Activated CD4-positive, alpha-beta T cell treated with anti-CD3 and anti-CD28 coated beads, Interleukin-2, amount 50 U/mL, for 4 hours (primary cell): ENCODE measurements at places on chromosomes 5 and 9.

DNA sequence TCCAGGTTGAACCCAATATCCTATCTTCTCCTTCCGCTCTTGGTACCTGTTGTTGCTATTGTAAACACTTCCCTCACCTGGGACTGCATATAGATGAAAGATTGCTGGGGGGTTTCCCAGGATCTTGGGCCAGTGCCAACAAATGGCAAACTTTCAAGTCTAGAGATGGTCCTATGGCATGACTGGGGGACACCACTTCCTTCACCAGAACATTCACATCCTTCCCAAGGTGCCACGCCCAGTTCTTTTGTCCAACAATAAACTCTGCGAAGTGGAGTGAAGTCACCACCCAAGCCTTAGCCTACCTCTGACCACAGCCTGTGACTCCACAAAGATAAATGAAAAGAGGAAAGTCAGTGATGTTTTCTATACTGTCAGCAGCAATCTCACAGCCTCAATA lies 34.4 kb downstream of the DOCK8 start:
- peak; percentile 2 for DNase-seq

GRCh38 chr9:30846651-30847050 lies 1537.8 kb upstream of the ACO1 start:
- no peak for DNase-seq

DNA sequence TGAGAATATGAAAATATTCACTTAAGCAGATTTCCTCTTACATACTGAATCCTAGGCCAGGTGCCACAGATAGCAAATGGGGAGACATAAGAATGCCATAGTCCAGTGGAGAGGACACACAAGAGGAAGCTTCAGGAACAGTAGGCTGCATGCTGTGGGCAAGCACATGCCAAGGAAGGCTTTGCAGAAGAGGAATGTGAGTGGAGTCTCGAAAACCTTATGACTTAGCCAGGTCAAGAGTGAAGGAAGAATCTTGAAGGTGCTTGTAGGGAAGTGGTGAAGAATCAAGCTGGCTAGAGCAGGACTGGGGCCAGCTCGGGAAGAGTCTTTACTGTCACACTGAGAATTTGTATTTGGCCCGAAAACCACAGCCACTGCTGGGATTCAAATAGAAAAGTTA lies 20.4 kb downstream of the RPS23 start:
- DNase-seq: no peak

DNA sequence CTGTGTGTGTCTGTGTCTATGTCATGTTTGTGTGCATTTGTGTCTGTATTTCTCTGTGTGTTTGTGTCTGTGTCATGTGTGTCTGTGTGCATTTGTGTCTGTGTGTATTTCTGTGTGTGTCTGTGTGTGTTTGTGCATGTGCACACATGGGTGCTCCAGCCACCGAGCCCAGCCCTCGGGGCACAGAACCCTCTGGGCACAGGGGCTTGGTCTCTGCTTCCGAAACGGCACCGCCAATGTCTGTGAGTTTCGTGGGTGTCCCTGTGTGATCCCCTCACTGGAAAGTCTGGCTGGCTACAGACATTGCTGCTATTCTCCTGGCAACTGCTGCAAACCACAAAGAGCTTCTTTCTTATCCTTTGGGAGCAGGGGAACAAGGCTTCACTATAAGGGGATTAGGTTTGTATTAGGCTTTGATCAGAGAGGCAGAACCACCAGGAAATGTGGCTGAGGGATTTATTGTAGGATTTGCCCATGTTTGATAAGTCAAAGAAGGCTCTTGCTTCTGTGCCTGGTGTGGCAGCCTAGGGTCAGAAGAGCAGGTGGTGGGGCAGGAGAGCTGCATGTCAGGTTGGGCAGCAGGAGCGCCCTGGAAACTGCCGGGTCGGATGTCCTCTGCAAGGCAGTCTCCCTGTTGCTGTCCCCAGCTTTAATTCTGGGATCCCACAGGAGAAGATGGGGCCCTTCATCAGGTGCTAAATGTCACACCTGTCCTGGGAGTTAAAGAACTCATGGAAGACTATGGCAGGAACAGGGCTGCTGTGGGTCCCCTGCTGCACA lies 39.6 kb upstream of the FCN1 start:
- DNase-seq: no peak

GRCh38 chr5:97107318-97107717 lies 35.1 kb downstream of the LIX1 start:
- DNase-seq: no peak

GRCh38 chr5:72325566-72326305 lies 5.6 kb downstream of the PTCD2 start:
- no peak for DNase-seq

DNA sequence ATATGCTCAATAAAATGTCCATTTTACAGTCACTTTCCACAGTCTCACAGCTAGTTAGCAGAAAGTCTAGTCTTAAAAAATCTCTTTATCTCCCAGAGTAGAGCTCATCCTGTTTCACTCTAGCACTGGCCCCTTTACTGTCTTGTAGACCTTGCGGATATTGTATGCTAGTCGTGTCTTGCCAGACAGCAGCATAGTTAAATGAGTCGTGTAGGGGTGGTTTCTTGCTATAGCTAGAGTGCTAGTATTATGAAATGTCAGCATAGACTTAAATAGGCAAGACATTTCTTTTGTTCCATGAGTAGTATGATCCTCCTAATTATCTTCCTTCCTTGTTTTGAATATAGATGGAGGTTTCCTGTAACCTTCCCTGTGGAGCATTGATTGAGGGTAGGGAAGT lies 77.4 kb downstream of the C7 start:
- no peak for DNase-seq

DNA sequence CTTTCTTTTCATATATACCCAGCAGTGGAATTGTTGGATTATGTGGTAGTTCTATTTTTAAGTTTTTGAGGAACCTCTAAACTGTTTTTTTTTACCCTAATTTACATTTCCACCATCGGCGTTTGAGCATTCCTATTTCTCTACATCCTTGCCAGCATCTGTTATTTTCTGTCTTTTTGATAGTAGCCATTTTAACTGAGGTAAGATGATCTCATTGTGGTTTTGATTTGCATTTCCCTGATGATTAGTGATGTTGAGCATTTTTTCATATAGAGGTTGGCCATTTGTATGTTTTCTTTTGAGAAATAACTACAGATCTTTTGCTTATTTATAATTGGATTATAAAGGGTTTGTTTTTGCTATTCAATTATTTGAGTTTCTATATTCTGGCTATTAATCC lies 71.7 kb upstream of the TNC start:
- DNase-seq: no peak

DNA sequence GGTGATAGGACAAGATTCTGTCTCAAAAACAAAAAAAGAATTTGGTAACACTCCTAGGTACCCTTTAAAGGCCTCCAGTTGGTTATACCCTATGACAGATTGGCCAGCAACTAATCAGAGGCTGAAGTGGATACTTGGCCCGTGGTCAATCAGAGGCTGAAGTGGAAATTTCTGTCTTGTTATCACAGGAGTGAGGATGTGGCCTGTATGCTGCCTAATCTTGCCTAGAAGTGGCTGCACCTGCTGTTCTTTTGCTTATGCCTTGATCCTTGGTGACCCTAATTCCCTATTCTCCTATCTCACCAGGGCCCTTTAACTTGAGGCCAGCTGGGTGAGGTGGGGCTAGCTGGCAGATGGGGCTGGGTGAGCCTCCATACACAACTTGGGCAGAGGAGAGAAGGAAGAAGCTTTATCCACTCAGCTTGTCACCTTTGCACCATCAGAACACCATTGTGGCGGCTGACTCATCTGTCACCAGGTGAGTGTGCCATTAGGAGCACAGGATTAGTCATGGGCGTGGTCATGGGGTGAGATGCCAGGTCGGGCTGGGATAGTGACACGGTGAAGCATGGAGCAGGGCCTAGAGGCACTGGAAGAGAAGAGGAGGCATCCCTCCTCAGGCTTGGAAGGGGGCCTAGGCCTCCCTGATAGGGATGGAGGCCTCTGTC lies 41.5 kb downstream of the SAR1B start:
- DNase-seq: peak; percentile 16

DNA sequence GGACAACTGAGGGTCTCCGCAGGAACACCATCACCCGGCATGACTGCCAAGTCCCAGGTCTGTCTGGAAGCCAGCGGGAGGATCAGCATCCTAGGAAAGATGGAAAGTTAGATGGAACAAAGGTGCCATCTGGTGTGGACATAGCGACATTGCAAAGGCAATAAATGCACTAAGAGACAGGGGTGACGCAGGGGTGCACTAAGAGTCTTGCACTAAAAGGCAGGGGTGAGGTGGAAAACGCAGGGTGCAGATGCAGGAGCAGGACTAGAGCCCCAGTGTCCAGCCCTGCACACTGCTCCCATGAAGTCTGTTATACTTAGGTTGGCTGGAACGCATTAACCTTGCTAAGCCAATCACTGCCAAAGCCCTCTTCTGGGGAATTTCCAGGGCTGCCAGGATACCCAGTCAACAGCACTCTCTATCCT lies 15.5 kb downstream of the ATOX1 start:
- no peak for DNase-seq

DNA sequence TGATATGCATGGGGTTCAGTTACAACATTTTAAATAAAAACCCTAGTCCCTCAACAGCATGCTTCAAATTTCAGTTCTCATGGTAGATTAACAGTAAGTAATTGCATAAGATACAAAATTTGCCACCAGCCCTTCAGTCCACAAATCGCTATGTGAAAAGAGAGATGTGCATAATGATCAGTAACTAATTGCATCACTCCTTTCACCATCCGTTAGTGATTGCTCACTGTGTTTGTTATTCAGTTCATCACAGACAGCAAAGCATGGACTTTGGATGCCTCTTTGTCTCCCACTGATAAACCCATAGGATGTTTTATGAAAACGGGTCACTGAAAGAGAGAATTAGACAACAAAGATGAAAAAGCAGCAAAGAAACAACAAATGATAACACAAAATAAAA lies 103.2 kb downstream of the MCTP1 start:
- no peak for DNase-seq

- DNase-seq: no peak
Observed at GRCh38 chr5:178063277-178063676, 50.1 kb upstream of the N4BP3 start.

- DNase-seq: no peak
Observed at GRCh38 chr9:125100822-125101221, 42.5 kb downstream of the SCAI start.

- DNase-seq: no peak
Observed at GRCh38 chr5:160347448-160347847, 23.0 kb downstream of the C1QTNF2 start.

GRCh38 chr9:136377341-136378169 lies 4.1 kb upstream of the CARD9 start:
- DNase-seq: no peak

- DNase-seq: no peak
Observed at GRCh38 chr5:74261866-74262265, 378.7 kb downstream of the ENC1 start.

DNA sequence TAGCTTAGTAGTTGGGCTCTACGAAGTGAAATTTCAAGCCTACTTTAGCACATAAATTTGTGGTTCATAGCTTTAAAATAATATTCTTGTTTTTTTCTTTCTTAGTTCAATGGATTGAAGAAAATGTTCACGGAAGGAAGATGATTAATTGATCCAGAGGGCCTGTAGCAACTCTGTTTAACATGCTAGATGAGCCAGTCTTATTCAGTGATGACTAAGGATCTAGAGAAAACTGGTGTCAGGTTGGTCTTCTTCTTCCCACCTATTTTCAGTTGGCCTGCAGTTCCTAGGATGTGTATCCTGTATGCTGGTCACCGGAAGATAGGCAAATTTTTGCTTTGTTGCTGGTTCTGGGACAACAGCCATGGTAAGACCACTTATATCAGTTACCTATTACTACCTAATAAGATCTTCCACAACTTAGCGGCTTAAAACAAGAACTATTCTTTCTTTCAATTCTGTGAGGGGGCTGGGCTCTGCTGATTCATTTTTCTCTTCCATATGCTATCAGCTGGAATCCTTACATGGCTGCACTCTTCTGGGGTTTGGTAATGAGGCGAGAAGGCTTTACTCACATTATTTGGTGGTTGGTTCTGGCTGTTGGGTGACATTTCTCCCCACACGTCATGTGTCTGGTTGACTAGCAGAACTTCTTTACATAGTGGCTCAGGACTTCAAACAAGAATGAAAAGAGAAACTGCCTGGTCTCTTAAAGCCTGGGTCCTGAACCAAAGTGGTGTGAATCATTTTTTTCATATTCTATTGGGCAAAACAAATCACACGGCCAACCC lies 182.7 kb upstream of the ACTBL2 start:
- DNase-seq: no peak

- no peak for DNase-seq
Observed at GRCh38 chr5:32500181-32500580, 55.6 kb upstream of the ZFR start.

- DNase-seq: no peak
Observed at GRCh38 chr5:149961186-149961685, 678 bp downstream of the SLC26A2 start.

- no peak for DNase-seq
Observed at GRCh38 chr9:27462434-27462833, 61.7 kb upstream of the IFNK start.

DNA sequence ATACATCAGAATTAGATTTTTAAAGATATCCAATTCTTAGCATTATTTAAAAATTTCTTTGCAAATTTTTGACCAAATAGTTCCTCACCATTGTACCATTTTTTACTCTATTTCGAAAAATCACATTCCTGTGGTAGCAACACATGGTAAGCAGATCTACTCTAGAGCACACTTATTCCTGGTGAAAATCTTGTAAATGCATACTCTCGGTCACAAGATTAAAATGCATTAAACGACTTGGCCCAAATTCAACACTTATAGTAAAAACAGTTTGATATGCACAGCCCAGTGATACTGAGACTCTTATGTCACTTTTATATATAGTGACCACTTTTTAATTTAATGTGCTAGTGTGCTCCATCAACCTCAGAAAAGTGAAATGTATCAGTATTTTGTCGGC lies 208.8 kb upstream of the TARS1 start:
- DNase-seq: no peak

GRCh38 chr5:139562847-139563246 lies 1.7 kb downstream of the UBE2D2 start:
- no peak for DNase-seq

GRCh38 chr9:95317119-95317892 lies at the start of gene FANCC:
TSS of gene FANCC (minus strand) at chr9:95317709. CDS start at chr9:95249291, 68,418 bp downstream.
- peak; percentile 81 for DNase-seq

- DNase-seq: no peak
Observed at GRCh38 chr5:140318792-140319191, 15.9 kb upstream of the PFDN1 start.

DNA sequence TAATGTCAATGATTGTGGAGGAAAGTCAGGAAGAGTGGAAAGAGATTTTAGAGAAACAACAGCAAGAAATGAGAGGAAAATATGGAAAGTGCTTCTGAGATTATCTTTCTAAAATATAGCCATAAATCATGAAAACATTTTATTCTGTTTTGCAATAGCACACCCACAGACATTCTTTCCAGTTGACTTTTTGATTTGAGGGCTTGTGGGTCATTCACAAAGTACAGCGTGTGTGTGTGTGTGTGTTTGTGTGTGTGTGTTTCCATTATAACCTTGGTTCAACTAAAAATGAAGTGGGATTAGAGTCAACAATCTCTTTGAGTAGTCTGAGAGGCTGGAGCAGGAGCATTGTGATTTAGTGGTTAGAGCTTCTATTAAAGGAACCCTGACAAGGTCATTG lies 116.6 kb upstream of the GAS1 start:
- no peak for DNase-seq

- no peak for DNase-seq
Observed at GRCh38 chr5:135543485-135544304, 7.9 kb upstream of the NEUROG1 start.
